CD4-positive, alpha-beta memory T cell (primary cell): ENCODE measurements at places on chromosomes 7 and 10. TPM values are rescaled to one million over a fixed set of nuclear protein-coding genes. Genes with fewer than 3 reads are reported as not detected.
A peak's percentile ranks its signal among the peaks of the same experiment; 100 is the strongest.

Gene PKD2L1
- not detected for total RNA-seq

Gene FBXW4
- 84.9 TPM for total RNA-seq

GRCh38 chr10:117373823-117374505 lies 1.3 kb downstream of the PDZD8 start:
- DNase-seq, result peak; percentile 58

Gene FAM241B
- total RNA-seq, result 9.4 TPM

DNA sequence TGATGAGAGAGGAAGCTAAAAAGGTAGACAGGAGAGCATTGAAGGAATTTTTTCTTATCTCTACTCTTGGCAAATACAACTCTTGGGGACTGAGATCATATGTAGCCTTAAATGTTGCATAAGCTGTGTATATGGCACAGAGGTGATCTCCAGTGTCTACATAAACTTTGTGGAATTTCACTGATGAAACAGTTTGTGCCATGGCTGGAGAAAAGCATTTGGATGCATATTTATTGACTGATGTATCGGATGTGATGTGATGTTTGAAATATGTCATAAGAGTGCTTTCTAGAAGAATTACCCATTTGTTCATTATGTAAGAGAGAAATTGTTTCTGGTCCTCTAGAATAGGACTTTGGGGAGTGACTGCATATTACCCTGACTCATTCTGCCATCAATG lies 244.9 kb upstream of the LRRTM3 start:
- DNase-seq, result no peak

DNA sequence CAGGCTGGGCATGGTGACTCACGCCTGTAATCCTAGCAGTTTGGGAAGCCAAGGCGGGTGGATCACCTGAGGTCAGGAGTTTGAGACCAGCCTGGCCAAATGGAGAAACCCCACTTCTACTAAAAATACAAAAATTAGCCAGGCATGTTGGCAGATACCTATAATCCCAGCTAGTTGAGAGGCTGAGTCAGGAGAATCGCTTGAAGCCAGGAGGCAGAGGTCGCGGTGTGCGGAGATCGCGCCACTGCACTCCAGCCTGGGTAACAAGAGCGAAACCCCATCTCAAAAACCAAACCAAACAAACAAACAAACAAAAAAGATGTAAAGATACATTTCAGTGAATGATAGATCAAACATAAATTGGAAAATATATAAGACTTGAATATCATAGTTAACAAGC lies 105.9 kb downstream of the PLPP4 start:
- no peak for DNase-seq

DNA sequence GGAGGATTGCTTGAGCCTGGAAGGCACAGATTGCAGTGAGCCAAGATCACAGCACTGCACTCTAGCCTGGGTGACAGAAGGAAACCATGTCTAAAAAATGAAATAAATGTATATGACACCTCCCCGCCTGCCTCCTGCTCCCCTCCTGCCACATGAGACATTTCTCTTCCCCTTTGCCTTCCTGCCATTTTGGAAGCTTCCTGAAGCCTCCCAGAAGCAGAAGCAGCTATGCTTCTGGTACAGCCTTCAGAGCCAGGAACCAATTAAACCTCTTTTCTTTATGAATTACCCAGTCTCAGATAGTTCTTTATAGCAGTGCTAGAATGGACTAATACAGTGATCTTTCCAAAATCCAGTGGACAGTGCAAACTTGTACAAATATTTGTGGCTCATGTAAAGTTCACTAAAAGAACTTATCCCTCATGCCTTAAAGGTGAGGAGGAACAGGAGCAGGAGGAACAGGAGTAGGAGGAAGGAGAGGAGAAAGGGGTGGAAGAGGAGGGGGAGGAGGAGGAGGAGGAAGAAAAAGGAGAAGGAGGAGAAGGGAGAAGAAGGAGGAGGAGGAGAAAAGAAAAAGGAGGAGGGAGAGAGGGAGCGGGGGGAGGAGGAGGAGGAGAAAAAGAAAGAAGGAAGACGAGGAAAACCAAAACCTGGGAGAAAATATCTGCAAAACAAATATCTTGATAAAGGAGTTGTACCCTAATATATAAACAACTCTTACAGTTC lies 2.8 kb upstream of the ABI1 start:
- DNase-seq, result no peak

DNA sequence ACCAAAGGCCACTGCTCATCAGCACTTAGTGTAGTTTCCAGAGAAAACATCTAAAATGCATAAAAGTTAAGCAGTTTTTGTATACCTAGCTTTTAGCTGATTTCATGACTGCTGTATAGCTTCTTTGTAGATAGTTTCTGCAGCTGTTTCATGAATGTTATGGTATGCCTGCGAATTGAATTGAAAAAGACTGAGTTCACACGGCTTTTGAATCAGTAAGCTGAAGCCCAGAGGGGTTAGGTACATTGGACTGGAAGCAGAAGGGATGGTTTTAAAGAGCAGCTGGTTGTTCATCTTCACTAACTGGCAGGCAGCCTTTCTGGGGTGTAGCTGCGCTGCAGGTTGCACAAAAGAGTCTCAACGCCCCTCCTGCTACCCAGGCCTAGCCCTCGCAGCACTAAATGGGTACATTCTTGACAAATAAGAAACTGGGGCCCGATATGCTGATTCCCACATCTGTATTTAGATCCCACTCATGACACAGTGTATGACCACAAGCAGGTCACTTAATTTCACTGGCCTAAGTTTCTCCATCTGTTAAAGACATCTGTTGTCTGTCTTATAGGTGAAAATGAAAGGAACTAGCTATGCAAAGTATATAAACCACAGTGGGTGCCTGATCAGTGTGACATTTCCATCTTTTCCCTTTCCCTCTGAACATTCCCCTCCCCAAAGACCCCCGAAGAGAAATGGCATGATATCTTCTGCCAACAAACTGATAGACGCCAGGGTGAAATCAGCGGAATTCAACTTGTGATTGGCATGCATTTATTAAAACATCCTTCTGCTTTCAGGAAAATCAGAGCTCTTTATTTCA lies 85.9 kb upstream of the AGBL3 start:
- no peak for DNase-seq

Gene CTNNA3
- not detected for total RNA-seq

- DNase-seq, result peak; percentile 60
Measured at GRCh38 chr7:149071641-149072437, 18.7 kb downstream of the ZNF786 start.

DNA sequence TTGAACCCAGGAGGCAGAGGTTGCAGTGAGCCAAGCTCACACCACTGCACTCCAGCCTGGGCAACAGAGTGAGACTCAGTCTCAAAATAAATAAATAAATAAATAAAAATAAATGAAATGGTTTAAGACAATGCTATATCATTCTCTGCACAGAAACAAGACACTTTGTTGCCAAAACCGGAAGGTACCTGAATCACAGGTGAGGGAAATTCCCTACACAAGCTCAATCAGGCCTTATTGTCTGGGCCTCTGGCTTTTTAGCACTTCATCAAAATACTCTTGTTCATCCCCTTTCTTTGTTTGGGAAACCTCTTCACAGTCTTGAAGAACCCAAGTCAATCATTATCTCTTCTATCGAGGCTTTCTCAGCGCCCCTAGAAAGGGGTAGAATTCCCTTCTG lies 166.1 kb upstream of the NPSR1 start:
- no peak for DNase-seq

- DNase-seq, result no peak
Measured at GRCh38 chr10:78596556-78596955, 472.2 kb upstream of the ZMIZ1 start.

Gene OSBPL3
- total RNA-seq, result 72.7 TPM

DNA sequence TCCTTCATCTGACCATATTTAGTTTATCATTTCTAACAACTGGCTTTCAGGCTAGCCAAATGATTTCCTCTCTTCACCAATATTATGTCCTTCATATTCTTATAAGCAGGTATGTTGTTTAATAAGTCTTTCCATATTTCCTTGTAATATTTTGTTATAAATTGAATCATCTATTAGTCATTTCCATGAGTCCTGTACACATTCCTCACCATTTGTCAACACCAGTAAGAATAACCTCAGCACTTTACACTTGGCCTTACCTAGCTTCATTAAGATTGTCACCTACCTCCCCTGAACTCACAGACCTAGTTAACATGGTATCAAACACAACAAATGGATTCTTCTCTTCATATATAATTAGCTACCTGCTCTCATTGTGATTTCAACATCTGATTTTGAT lies 282.3 kb downstream of the SEMA3D start:
- DNase-seq, result no peak

DNA sequence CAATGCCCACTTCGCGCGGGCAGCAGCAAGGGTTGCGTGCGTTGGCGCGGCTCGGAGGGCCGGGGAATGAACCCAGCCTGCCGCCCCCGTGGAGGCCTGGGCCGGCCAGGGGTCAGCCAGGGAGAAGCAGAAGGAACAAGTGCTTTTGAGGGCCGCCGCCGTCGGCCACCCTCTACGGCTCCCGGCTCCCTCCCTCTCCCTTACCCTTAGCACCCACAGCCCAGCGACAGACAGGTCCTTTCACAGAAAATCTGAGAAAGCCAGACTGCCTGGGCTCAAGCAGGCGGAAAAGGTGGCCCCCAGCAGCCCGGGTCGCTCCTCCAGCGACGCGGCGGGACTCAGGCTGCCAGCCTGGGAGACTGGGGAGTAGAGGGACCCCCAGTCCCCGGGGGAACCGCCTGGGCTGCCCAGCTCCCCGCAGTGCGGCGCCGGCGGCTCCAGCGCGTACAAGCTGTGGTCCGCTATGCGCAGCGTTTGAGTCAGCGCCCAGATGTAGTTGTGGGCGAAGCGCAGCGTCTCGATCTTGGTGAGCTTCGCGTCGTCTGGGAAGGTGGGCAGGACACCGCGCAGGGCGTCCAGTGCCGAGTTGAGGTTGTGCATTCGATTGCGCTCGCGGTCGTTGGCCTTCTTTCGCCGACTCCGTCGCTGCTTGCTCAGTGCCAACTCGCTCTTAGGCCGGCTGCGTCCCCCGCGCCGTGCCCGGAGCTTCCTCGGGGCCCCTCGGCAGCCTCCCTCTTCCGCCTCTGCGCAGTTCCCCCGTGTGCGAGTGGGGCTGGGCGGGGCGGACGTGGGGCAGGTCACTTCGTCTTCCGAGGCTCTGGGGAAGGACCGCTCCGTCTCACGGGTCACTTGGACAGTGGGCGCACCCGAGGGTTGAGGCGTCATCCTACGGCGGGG lies 815 bp downstream of the NEUROG3 start:
- no peak for DNase-seq

Gene FZD8
- total RNA-seq, result 1.2 TPM

Gene TMEM26
- not detected for total RNA-seq

Gene METTL27
- total RNA-seq, result 7.6 TPM

DNA sequence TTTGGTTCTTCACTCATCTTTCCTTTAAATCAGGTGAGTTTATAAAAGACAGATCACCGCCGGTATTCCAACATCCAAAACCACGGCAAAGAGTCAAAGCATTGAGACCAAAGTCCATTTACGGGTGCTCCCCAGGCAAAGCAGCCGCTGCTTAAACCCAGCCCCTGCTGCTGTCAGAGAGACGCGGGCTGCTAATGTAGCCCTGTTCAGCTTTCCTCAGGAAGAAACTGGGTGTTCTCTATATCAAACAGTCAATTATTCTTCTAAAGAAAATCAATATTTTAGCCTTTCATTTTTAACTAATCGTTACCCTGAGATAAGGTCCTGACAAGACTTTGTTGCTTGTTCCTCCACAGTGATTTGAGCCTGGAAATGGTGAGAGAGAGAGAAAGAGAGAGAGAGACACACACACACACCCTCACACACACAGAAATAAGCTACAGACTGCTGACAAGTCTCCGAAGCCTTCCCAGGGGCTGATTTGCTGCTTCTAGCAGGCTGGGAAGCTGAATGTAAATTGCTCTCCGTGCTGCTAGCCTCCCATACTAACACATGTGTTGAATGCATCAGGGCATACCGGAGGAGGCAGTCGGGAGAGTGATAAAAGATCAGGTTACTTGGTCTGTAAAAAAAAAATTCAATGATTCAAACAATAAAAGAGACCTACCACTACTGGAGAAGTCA lies 183.0 kb upstream of the ANK3 start:
- DNase-seq, result peak; percentile 3

GRCh38 chr7:138662076-138662990 lies 38.8 kb downstream of the SVOPL start:
- no peak for DNase-seq

GRCh38 chr10:27822301-27822700 lies 76.7 kb upstream of the MKX start:
- no peak for DNase-seq

DNA sequence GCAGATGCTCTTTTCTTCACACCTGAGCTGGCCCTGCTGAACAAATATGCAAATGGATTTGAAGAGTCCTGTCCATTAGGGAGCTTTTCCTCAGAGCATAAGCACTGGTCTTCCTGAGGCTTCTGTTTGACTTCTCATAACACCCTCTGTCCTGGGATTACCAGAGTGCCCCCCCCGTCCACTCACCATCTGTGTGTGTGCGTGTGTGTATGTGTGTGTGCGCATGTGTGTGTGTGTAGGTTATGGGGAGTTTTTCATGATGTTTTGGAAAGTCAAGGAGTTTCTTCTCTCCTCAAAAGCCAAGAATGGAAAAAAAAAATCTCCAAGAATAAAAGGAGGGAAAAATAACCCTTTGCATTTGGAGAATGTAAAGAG lies 57.7 kb upstream of the COMTD1 start:
- DNase-seq, result no peak

Gene HABP2
- not detected for total RNA-seq

- no peak for DNase-seq
Measured at GRCh38 chr7:121961089-121961867, 88.3 kb downstream of the PTPRZ1 start.

GRCh38 chr10:8013006-8013405 lies 41.5 kb upstream of the GATA3 start:
- DNase-seq, result no peak

DNA sequence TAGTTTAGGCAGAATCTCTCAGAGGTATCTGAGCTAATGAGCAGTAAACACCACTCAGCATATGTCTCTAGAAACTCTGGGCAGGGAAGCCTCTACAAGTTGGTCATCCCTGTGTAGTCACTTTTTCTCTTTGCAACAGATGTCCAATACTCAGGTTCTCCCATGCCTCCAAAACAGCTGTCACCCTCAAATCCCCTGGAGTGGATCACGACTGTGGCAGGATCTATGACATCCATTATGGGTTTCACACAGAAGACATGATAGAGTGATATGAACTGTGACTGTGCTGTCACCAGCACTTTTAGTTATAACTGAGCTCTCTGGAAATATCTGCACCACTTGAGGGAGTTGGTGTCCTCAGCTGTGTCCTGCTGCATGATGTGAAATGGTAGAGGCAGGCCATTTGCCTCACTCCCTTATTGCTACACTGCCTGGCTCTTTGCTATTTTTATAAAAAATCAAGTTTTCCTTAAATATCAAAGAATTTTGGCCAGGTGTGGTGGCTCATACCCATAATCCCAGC lies 24.1 kb upstream of the ZNRF2 start:
- no peak for DNase-seq

Gene HIPK2
- total RNA-seq, result 34.1 TPM

GRCh38 chr10:64619102-64619501 lies 1097.9 kb downstream of the REEP3 start:
- DNase-seq, result no peak

GRCh38 chr7:143130541-143130940 lies 1.3 kb upstream of the PIP start:
- DNase-seq, result no peak

Gene STEAP1B
- not detected for total RNA-seq
